ENCODE measurements at places on chromosomes 7 and 10.

- peak; percentile 19 for DNase-seq
Measured at GRCh38 chr7:128405471-128406313, 4.1 kb downstream of the IMPDH1 start.

GRCh38 chr7:65448816-65449504, 75.3 kb downstream of the ZNF92 start:
- DNase-seq, result peak; percentile 17

DNA sequence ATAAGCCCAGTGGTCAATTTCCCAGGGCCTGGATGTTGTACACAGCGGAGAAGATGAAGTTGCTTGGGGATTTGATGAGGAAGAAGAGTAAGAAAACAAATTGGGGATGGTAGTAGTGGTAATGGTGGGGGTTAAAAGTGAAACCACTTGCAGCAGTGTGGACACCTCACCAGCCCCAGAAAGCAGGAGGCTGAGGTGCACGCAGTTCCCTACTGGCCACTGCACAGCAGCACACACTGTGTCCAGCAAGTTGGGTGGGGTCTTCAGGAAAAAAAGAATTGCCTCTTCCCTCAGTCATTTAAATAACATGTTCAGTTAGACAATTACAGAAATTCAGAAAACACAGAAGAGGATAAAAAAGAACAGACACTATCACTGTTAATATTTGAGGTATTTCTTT, 96.6 kb downstream of the TAX1BP1 start:
- DNase-seq, result no peak

GRCh38 chr10:111762114-111762513, 421.5 kb downstream of the GPAM start:
- DNase-seq, result no peak

- DNase-seq, result peak; percentile 14
Measured at GRCh38 chr7:81111781-81112540, 193.1 kb upstream of the SEMA3C start.

DNA sequence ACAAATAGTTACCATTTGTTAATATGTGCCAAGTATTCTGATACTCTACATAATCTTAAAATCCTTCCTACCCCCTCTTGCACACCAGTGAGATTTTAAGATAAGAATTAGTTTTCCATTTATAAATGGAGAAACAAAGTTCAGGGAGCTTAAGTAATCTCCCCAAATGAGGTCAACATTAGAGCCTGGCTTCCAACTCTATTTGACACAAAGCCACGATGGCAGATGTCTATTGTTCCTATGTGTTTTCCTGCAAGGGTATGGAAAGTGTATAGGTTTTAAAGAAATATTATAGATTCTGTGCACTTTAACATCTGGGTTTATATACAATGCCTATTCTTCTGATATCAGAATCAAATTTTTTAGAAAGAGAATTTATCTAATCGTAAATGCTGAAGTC, 143.9 kb upstream of the SEMA3C start:
- no peak for DNase-seq

DNA sequence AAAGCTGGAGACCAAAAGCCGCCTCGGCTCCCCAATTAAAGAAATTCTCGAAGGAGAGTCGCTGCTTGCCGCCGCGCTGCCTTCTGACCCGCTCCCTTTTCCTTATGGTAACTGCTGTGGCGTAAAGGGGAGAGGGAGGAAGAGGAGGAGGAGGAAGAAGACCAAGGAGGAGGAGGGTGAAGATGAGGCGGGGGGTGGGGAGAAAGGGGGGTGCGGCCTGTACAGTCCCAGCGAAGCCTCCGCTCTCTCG, 388 bp downstream of the CNOT4 start:
- peak; percentile 63 for DNase-seq

DNA sequence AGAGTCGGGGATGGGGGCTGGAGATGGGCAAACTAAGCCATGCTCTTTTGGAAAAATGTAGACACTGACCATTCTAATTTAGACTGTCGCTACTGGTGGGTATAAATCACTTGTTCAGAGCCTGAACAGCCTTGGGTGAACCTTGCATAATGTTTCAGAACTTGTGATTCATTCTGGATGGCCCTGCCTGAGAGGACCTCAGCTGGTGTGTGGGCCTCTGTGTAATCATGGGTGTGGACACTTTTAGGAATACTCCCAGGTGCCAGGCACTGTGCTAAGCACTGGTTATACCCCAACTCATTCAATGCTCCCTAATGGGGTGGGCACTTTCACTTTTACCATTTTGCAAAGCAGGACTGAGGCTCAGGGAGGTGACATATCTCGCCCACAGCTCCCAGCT, 26.8 kb upstream of the TM9SF3 start:
- DNase-seq, result no peak

DNA sequence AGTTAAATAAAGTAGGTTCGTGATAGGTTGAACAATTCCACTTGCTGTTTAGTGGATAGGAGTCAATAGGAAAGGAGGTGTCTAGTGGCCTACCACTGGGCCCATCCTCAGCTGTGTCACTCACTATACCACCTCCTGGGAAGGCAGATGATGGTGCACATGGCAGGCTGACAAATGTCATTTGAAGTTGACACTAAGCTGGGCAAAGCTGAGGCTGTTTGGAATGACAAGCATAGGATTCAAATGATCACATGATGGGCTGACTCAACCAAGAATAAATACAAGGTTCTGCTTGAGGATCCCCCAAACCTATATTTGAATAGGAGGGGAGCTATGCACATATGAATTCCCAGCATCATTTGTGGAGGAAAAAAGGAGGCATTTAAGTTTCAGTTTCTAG, 489.8 kb downstream of the RPS24 start:
- DNase-seq, result no peak

DNA sequence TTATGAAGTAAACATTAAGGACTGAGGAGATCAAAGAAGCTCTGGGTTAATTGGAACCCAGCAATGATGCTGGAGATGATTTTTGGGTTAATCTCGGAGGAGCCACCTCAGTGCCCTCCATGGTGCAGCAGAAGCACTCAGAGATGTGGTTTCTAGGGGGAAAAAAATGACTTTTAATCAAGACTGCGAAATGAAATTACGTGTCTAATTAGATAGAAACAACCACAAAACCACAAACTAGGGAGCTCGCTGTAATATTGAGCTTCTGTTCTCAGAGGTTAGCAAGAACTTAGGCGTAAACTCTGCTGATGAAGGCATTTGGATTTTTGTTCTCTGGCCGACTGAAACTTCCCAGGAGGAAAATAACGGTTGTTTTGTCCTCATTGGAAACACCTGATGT, 319.0 kb downstream of the GRID1 start:
- DNase-seq, result no peak

GRCh38 chr7:111866787-111867186, 304.5 kb upstream of the IMMP2L start:
- DNase-seq, result no peak

GRCh38 chr7:142355328-142355727, 97.5 kb upstream of the PRSS58 start:
- no peak for DNase-seq

- no peak for DNase-seq
Measured at GRCh38 chr10:18504161-18504560, 147.2 kb downstream of the NSUN6 start.

- DNase-seq, result peak; percentile 44
Measured at GRCh38 chr7:143901332-143901667, 676 bp downstream of the TCAF1 start.

DNA sequence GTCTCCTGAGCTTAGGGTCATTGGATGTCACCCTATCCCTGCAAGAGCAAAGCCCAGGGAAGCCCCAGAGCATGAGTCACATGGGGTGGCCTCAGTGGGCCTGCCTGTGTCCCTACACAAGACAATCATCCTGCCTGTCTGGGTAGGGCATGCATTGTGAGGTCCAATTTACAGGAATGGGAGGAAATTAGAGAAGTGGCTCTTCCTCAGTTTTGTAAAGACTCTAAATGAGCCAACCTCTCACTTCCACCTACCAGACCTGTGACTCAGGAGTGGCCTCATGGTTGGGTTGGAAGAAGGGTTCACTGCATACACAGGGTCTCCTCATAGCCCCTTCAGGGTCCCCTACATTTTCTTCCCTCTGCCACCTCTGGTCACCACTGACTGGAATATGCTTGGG, 43.6 kb upstream of the SMNDC1 start:
- DNase-seq, result no peak

Data from fibroblast of gingiva (primary cell).